ENCODE measurements at places on chromosomes 5 and 9.
A peak's percentile ranks its signal among the peaks of the same experiment; 100 is the strongest.

DNA sequence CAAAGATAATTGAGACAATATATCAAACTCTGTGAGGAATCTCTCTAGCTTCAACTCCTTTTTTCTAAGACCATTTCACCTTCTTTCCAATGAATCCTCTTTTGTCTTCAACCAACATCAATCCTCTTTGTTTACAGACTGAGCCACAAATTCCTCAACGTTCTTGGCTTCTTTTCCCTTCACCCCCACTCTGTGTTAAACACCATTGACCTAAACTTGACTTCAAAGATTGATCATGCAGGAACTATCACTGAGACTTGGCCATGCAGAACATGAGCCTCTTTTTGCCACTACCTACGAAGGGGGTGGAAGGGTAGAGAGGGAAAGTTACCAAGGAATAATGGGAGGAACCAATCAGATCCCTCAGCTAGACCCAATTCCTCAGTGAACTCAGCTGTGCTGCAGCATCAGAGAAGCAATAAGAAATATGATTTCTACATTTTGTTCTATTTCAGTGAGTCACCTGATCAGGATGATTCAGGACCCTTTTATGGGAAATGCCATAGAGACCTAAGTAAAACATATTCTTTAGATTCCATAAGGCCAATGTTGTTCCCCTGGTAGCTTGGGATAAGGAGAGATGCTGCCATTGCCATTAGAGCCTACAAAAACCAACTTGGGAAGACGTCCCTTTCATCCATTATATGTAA lies 187.7 kb upstream of the RGMB start:
- no peak for DNase-seq

DNA sequence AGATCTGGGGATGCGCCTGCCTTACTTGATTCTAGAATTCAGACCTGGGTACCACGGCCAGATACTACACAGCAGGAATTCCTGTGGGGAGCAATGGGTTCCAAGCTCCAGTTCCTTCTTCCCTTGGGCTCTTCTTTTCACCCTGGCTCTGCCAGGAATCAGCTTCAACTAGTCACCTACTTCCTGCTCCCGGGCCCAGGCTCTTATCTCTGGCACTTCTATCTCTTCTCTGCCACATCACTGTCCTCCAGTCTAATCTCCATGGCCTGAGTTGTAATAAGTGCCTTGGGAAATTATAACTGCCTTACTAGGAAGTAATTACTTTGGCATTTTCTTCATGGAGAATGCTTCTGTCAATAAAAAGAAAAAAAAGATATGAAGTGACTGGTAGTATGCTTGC lies 26.2 kb upstream of the SERINC5 start:
- DNase-seq, result no peak

GRCh38 chr9:129674229-129674628 lies 8.8 kb downstream of the PRRX2 start:
- DNase-seq, result no peak

GRCh38 chr9:127742435-127743088 lies 7.5 kb upstream of the TOR2A start:
- DNase-seq, result peak; percentile 78

GRCh38 chr5:141654298-141654697 lies 3.1 kb upstream of the FCHSD1 start:
- DNase-seq, result peak; percentile 43

DNA sequence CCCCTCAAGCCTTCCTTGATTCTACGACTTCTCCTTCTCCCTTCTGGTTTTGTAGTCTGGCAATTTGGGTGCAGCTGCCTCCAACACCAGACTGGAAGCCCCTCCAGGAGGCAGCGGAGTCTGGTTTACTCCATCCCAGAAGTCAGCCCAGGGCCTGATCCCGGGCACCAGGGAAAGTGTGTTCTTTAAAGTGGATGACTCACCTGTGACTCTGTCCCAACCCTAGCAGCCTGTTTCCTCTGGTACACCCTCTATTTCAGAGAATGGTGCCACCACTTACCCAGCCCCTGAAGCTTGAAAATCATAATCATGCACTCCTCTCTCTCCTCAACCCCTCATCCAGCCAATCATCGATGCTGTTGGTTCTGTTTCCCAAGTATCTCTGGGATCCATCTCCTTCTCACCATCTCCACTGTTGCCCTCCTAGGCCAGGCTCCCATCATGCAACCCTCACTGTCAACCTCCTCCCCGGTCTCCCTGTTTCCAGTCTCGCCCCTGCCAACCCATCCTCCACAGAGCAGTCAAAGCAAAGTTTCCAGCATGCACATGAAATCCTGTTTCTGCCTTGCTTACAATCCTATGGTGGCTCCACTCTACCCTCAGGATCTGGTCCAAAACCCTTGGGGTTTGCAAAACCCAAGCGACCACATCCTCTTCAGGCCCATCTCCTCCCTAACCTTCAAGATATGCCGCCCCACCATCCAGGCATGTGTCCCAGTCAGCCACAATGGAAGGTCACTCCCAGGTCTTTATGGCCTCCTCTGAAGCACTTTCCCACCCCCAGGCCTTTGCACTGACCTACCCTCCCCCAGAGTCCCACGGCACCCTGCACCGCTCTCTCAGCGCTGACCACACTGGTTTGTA lies 10.5 kb downstream of the LHX6 start:
- DNase-seq, result no peak

GRCh38 chr9:111952559-111952958 lies 55.9 kb downstream of the UGCG start:
- DNase-seq, result peak; percentile 86

DNA sequence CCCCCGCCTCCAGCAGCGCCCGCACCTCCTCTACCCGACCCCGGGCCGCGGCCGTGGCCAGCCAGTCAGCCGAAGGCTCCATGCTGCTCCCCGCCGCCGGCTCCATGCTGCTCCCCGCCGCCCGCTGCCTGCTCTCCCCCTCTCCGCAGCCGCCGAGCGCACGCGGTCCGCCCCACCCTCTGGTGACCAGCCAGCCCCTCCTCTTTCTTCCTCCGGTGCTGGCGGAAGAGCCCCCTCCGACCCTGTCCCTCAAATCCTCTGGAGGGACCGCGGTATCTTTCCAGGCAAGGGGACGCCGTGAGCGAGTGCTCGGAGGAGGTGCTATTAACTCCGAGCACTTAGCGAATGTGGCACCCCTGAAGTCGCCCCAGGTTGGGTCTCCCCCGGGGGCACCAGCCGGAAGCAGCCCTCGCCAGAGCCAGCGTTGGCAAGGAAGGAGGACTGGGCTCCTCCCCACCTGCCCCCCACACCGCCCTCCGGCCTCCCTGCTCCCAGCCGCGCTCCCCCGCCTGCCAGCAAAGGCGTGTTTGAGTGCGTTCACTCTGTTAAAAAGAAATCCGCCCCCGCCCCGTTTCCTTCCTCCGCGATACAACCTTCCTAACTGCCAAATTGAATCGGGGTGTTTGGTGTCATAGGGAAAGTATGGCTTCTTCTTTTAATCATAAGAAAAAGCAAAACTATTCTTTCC lies 19.3 kb downstream of the CDKN2A start:
- DNase-seq, result no peak

- no peak for DNase-seq
These were observed 204.7 kb downstream of the PTTG1 start for GRCh38 chr5:160626322-160626721.

DNA sequence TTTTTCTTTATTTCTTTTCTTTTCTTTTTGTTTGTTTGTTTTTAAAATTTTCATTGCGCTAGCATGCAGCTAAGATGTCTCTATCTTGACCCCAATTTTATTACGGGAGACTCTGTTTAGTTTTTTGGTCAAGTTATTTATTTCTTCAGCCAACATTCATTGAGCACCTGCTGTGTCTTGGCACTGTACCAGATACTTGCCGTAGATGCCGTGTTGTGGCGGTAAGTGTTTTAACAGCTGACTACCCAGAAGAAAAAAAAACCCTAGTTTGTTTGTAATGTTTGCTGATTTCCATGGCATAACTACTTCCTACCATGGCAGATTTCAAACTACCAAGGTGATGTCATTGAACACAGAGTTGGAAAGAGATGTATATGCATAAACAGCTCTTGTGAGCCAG lies 65.0 kb downstream of the UGCG start:
- no peak for DNase-seq

DNA sequence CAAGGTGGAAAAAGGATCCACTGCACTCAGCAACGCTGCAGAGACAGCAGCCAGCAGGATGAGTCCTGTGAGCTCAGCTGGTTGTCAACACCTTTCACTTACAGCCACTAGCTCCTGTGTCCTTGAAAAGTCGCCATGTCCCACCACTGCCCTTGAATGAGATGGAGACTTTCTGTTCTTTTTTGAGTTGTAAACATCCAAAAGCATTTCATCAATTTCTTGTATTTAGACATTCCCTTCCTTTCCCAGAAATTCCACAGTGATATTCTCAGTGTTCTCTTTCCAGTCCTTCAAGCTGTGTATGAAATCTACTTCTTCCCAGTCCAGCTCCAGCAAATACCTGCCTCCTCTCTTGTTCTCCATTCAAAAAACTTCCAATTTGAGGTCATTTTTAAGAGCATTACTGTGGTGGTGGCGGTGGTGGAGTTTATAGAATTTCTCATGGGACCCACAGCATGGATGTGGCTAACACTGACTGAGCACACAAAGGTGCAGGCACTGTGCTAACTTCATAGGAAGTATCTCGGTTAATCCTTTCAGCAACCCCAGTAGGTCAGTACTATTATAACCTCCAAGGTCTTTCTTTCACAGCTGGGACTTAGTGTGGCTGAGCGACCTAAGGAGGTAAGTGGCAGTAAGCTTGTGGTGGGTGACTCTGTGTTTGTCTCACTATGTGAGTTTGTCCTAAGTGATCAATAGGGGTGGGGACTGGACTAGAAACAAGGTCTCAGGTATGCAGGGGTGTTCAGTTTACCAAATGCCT lies 15.0 kb upstream of the GPX3 start:
- DNase-seq, result peak; percentile 28

GRCh38 chr5:962386-962785 lies 46.2 kb upstream of the NKD2 start:
- DNase-seq, result no peak

GRCh38 chr9:1839909-1840308 lies 175.2 kb upstream of the SMARCA2 start:
- no peak for DNase-seq

DNA sequence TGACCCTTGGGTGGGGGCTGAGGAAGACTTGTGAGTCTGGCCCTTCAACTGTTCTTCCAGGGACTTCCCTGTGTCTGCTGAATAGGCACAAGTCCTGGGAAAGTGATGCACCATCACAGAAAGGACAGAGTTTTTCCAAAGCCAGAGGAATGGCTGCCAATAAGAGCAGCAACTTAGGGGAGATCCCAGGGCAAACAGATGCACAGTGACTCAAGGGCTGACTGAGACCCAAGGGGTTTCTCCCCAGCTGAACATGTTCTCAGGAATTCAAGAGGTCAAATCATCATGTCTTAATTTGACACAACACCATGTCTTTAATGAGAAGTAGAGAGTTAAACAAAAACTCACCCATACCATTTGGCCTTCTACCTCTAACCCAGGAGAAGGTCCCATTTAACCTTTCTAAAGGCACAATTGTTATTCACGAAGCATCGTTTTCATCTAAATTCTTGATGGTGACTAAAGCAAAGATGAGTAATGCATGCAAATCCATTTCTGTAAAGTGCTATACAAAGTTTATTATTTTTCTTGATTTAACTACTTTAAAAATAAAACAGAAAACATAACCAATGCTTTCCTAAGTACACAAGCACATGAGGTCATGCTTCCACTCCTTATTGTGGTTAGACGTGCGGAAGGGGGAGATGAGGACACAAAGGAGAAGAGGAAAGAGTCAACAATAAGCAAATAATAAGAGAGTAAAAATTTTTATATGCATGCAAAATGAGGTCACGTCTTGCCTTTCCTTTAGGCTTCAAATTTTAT lies 324.1 kb downstream of the PLK2 start:
- peak; percentile 7 for DNase-seq

- peak; percentile 92 for DNase-seq
These were observed 4.4 kb upstream of the TMEM268 start for GRCh38 chr9:114606597-114607207.

GRCh38 chr9:75414371-75415160 lies 326.3 kb downstream of the OSTF1 start:
- DNase-seq, result no peak

DNA sequence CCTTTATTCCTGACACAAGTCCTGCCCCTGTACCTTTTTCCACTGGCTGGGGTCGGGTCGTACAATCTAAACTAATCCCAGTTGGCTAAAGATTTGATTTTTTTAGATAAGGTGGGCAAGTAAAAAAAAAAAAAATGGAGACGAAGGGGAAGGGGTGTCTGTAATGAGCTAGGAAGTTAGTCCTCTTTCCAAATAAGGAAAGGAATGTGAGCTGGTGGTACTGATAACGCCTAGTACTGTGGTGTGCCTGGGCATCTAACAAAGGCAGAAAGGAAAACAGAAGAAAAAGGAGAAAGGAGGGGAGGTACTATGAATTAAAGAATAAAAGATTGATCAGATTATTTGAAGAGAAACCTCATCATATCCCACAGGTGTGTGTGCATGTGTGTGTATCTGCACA lies 21.3 kb downstream of the PRDM9 start:
- DNase-seq, result no peak

DNA sequence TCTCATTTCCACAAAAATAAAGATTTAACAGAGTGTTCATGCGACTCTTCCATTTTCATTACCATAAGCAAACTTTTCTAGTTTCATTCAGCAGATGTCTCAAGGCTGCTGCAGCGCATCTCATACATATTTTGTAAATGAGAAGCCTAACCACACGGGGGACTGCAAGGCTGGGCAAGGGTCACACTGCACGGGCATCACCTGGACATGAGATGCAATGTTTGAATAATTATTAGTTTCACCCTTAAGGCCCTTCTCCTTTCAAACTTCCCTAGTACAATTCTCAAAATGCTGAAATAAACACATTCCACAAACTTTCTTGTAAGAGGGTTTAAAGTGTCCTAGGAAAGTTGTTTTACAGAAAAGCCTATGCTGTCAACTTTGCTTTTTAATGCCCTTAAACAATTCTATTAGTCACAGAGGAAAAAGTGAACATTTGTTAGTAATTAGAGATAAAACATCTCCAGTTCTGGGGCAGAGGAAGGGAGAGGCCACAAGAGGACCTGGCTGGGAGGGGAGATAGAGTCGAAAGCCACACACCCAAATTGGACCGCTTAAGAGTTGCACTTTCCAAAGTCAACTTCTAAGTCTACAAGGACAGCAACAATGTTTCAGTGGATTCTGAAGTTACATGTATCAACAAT lies 1.3 kb downstream of the DENND1A start:
- DNase-seq, result peak; percentile 74

DNA sequence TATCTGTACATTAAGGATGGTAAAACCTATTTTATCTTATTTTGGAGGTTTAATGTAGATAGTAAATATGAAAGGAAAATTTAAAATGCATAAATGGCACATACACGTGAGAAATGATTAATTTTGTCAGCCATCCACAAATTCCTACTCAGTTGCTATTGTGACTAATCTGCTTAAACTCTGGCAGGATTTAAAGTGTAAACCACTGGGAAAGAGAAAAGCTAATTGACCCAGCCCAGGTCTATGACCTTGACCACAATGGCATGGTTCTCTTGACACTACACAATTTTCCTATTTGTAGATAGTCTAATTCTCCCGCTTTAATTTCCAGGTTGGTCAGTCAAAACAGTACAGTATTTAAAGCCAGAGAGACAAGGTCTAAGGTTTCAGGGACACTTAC lies 459.0 kb upstream of the KLF4 start:
- DNase-seq, result peak; percentile 23

DNA sequence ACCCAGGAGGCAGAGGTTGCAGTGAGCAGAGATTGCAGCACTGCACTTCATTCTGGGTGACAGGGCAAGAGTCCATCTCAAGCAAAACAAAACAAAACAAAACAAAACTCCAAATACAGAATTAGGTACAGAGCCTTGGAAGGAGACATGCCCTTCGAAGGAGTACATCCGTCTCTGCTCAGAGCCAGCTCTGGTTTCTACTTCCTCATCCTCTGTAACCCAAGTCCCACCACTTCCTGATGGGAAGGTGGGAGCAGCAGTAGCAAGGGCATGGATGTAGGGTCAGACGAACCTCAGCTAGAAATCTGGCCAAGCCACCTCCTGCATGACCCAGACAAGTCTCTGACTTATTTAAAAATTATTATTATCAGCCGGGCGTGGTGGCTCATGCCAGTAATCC lies 16.5 kb upstream of the STXBP1 start:
- no peak for DNase-seq
